ENCODE measurements at places on chromosomes 6 and 20.

DNA sequence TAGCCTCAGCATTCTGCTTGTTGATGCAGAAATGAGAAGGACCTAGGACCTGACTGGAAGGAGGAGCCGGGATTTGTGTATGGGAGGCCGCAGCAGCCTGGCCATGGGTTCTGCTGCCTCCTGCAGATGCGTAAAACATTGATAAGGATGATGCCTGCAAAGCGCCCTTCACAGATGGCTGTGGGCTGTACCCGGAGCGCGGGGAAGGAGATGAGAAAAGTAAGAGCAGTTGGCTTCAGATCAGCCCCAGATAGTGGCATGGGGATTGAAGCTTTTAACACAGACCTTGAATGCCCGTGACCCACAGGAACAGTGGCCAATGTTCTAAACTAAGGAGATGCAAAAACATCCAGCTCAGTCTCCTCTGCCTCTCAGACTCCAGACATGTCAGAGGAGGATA, 136.4 kb upstream of the KCNG1 start:
- DNase-seq = no peak

DNA sequence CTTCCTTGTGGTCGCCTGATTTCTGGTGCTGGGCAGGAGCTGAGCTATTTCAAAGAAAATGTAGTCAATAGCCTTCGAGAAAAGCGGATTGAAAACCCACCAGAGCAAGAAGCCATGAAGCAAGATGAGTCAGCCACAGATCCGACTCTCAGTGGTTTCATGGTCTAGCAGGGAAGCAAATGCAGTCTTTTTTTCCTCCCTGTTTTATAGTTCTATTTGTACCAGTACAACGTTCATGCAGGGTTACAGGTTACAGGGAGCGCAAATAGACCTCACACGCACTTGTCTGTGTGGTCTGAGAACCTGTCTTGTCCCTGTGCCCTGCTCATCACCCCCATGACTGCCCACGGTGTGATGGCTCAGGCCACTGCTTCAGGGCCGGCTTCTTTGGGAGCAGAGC, 309.8 kb upstream of the SUPT3H start:
- DNase-seq = no peak

GRCh38 chr6:47853766-47854165, 71.9 kb downstream of the OPN5 start:
- DNase-seq = no peak

DNA sequence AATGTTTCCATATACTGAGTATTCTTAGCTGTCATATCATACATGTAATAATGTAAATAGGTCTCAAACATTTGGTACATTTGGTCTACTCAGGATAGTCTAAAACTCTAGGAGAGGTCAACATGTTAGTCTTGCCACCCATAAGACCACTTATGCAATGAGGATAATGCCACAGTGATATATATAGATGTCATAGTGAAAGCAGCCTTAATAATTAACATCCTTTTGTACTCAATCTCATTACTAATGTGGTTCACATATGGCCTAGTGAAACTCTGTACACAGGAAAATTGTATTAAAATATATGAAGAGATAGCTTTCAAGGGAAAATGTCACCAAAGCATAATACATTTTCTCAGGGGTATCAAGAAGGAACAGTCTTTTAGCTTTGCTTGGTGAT, 577.9 kb downstream of the TFAP2B start:
- DNase-seq = no peak

- DNase-seq = no peak
These were observed 44.6 kb downstream of the APCDD1L start for GRCh38 chr20:58470336-58471192.

GRCh38 chr20:17543531-17544131, 12.5 kb upstream of the BFSP1 start:
- DNase-seq = peak; percentile 56

- no peak for DNase-seq
These were observed 79.4 kb downstream of the ZDHHC14 start for GRCh38 chr6:157460182-157460999.

DNA sequence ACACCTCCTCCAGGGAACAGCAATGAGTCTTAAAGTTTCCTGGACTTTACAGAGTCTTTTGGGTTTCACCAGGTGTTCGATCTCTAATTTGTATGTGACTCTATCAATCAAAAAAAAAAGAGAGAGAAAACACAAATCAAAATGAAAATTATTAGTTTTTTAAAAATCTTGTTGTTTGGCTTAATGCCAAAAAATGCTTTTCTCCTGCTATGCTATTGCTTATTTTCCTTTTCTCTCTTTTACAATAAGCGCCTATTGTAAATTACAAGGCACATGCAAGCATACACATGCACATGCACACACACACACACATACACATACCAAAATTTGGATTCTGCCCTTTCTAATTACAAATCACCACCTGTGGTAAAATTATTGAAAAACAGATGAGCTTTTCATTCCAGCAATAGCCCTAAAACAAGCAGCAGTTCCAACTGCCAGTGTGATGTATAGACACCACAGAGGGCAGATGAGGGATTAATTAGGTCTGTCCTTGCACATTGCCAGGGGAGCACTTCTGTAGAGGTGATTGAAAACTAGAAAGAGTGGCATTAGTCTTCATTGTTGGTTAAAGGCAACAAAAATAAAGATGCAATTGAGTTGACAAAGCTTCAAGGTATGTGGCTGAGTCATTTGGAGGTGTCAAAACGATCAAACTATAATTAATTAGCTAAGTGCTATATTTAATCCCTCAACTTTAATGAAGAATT, 631.7 kb downstream of the TFAP2B start:
- DNase-seq = no peak

DNA sequence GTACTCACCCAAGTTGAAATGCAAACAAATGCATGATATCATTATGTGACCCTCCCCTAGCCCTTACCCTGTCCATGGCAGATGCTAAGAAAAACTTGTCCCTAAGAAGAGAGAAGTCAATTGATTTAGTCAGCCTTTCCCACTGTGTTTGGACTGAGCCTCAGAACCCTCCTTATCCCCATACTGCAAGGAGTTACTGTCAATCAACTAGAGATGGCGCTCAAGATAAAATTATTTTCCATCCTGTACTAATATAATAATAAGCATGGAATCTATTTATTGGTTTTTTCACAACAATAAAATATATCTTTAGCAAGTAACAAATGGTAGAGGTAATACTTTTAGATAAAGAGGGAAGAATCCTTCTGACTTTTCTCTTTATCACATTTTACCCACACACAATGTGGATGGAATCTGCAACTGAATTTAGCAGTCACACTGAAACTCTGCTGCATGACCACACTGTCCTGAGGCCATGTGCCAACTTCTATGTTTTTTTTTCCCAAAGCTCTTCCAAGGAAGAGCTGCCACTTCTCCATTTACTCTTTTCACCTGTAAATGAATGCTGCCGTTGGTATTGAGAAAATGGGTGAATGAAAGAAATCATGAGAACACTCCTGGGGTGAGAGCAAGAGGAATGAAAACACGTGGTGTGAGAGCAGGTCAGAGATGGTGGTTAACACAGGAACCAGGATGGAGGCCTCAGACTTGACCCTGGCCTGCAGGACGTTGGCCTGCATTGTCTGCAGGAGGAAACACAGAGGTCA, 10.5 kb downstream of the NT5E start:
- DNase-seq = no peak

DNA sequence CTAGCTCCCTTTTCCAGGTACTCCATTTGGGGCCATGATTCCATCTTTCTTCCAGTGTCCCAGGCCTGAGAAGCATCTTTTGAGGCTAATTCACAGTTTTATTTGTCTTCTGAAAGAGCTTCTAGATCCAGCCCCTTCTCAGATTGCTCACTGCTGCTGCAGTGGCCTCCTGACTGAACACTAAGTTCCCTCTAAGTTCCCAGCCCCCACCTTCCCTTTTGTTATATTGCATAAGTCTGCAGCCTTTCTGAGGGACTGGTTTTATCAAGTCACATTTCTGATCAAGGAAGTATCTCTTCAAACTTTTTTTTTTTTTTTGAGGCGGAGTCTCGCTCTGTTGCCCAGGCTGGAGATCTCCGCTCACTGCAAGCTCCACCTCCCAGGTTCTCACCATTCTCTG, 10.7 kb downstream of the MAPRE1 start:
- no peak for DNase-seq

GRCh38 chr6:139282684-139283083, 9.1 kb downstream of the TXLNB start:
- no peak for DNase-seq

GRCh38 chr20:2114990-2115681, 13.5 kb downstream of the STK35 start:
- DNase-seq = no peak

GRCh38 chr6:106972500-106972899, 2.0 kb downstream of the CD24 start:
- DNase-seq = no peak
